Mesothelial cell of epicardium (in vitro differentiated cells): ENCODE measurements at places on chromosomes 13 and 19. TPM values are rescaled to one million over a fixed set of nuclear protein-coding genes. Genes with fewer than 3 reads are reported as not detected.

SELENOV gene
- total RNA-seq, result 0.60 to 0.81 TPM (median 0.78 TPM) in 3 replicates

PDE4C gene
- 0.70 to 1.4 TPM (median 0.93 TPM) in 3 replicates for total RNA-seq

PNMA8A gene
- 25.8 to 27.4 TPM (median 25.9 TPM) in 3 replicates for total RNA-seq

JAK3 gene
- total RNA-seq, result 10.7 to 12.3 TPM (median 11.2 TPM) in 3 replicates

IZUMO2 gene
- not detected in 3 replicates for total RNA-seq

KIR3DL2 gene
- not detected in 3 replicates for total RNA-seq

ONECUT3 gene
- not detected in 3 replicates for total RNA-seq

ZNF320 gene
- total RNA-seq, result 36.1 to 41.5 TPM (median 36.9 TPM) in 3 replicates

MED29 gene
- 35.6 to 39.2 TPM (median 36.1 TPM) in 3 replicates for total RNA-seq

LGI4 gene
- 1.1 to 2.0 TPM (median 1.4 TPM) in 3 replicates for total RNA-seq

ZNF850 gene
- total RNA-seq, result 11.1 to 14.5 TPM (median 12.6 TPM) in 3 replicates

MYO1F gene
- total RNA-seq, result 0.35 to 0.69 TPM (median 0.47 TPM) in 3 replicates

HNRNPL gene
- 423 to 443 TPM (median 425 TPM) in 3 replicates for total RNA-seq

ZNF534 gene
- not detected in 3 replicates for total RNA-seq

SERTAD3 gene
- 70.0 to 75.5 TPM (median 70.5 TPM) in 3 replicates for total RNA-seq

KLK3 gene
- total RNA-seq, result not detected in 3 replicates

GAS6 gene
- 67.4 to 74.1 TPM (median 71.5 TPM) in 3 replicates for total RNA-seq

CD22 gene
- total RNA-seq, result 54.6 to 59.9 TPM (median 56.3 TPM) in 3 replicates

SPRED3 gene
- 6.7 to 7.1 TPM (median 7.0 TPM) in 3 replicates for total RNA-seq

PCDH20 gene
- 3.3 to 3.6 TPM (median 3.4 TPM) in 3 replicates for total RNA-seq

WDR88 gene
- not detected in 3 replicates for total RNA-seq

ATXN8OS gene
- total RNA-seq, result not detected in 3 replicates

CYP2A6 gene
- 0.27 to 0.40 TPM (median 0.34 TPM) in 3 replicates for total RNA-seq

CRLF1 gene
- 0.89 to 2.0 TPM (median 1.0 TPM) in 3 replicates for total RNA-seq

ZNF724 gene
- 10.7 to 12.3 TPM (median 11.7 TPM) in 3 replicates for total RNA-seq

PEX11G gene
- total RNA-seq, result 6.5 to 7.3 TPM (median 7.0 TPM) in 3 replicates

HSD17B14 gene
- 22.9 to 29.6 TPM (median 27.1 TPM) in 3 replicates for total RNA-seq

TEX26 gene
- total RNA-seq, result not detected in 3 replicates
